ENCODE measurements at places on chromosomes 3 and 15. TPM values are rescaled to one million over a fixed set of nuclear protein-coding genes. Genes with fewer than 3 reads are reported as not detected.

Gene UPK1B
- 20.4 TPM for total RNA-seq

DNA sequence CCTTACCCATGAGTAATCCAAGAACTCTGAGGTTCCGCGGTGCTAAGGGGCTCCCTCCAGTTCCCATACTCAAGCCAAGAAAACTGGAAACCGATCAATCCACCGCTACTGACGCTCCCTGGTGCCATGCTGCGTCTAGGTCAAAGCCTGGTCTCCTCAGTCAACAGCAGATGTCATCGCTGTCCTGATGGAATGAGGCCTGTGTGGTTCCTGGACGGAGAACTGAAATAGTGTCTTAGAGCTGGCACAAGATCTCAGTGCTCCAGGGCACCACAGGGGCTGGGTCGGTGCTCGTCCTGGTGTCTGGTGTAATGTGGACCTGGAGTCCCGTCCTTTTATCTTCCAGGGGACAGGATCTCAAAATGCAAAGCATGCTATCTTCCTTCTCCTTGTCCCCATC is 373.9 kb upstream of the CFAP20DC start:
- H3K36me3 ChIP-seq = no peaks in the 10 kb centered on the region
- no peak overlapping the region for H3K4me3 ChIP-seq
- H3K4me1 ChIP-seq = no peaks in the 10 kb centered on the region
- DNase-seq = no peak
- no peaks in the 10 kb centered on the region for H3K27me3 ChIP-seq

GRCh38 chr3:34024447-34025240 is 226.2 kb downstream of the PDCD6IP start:
- H3K4me3 ChIP-seq = no peak overlapping the region
- no peaks in the 10 kb centered on the region for H3K27me3 ChIP-seq
- DNase-seq = no peak
- no peaks in the 10 kb centered on the region for H3K36me3 ChIP-seq
- no peaks in the 10 kb centered on the region for H3K4me1 ChIP-seq

Gene SNURF
- total RNA-seq = 8.5 TPM

- H3K27ac ChIP-seq = no peak overlapping the region
- no peaks in the 10 kb centered on the region for H3K36me3 ChIP-seq
- no peaks in the 10 kb centered on the region for H3K4me1 ChIP-seq
- no peak overlapping the region for H3K4me3 ChIP-seq
- no peak for DNase-seq
Measured at GRCh38 chr15:80010131-80010673, 39.2 kb upstream of the BCL2A1 start.

- no peaks in the 10 kb centered on the region for H3K27me3 ChIP-seq
- no peak overlapping the region for H3K27ac ChIP-seq
- peaks cover 87% of the 10 kb centered on the region for H3K36me3 ChIP-seq
Measured at GRCh38 chr15:78006567-78007205, 70.8 kb downstream of the TBC1D2B start.

- no peak overlapping the region for H3K4me3 ChIP-seq
- H3K36me3 ChIP-seq = no peaks in the 10 kb centered on the region
- no peak overlapping the region for H3K27ac ChIP-seq
- H3K27me3 ChIP-seq = no peaks in the 10 kb centered on the region
Measured at GRCh38 chr3:112466020-112466419, 33.3 kb downstream of the BTLA start.

GRCh38 chr3:26004172-26004571 is 214.3 kb downstream of the OXSM start:
- no peaks in the 10 kb centered on the region for H3K27me3 ChIP-seq
- H3K4me3 ChIP-seq = no peak overlapping the region
- no peaks in the 10 kb centered on the region for H3K36me3 ChIP-seq
- H3K4me1 ChIP-seq = no peaks in the 10 kb centered on the region
- no peak overlapping the region for H3K27ac ChIP-seq
- no peak for DNase-seq

DNA sequence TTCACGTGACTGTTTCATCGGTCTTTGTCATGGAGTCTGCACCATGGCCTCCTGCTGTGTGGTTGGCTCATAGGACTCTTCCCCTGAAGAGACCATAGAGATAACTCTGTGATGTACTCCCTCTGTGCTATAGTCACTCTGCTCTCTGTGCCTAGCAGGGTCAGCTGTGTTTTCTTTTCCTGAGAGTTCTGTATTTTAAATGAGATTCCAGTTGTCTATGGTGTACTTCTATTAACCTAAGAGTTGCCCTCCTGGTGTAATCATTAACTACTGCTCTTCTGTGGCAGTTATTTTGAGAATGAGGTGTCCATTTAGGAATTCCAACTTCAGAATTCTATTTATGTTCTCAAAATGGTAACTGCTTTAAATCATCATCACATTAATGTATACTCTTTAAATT is 114.5 kb upstream of the ARPP21 start:
- no peaks in the 10 kb centered on the region for H3K36me3 ChIP-seq
- no peaks in the 10 kb centered on the region for H3K27me3 ChIP-seq
- no peak for DNase-seq

DNA sequence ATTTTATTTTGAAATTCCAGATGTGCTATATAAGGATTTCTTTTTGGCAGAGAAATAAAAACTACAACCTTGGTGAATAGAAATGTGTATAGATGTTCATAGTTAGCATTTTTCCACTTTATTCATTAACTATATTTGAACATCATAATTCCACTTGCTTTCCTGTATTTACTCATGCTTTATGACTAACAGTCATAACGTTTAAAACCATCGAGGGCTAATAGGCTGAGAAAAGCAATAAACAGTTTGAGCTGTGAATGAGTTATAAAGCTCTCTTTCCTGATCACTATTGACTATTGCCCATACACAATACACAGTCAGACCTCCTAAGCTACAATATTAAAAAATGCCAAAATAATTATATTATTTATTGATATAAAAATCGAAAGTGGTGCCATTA is 502.1 kb upstream of the RASGRP1 start:
- no peaks in the 10 kb centered on the region for H3K27me3 ChIP-seq
- H3K4me1 ChIP-seq = no peaks in the 10 kb centered on the region
- no peak overlapping the region for H3K4me3 ChIP-seq
- DNase-seq = no peak
- H3K36me3 ChIP-seq = no peaks in the 10 kb centered on the region

Gene SLC28A1
- 1.8 TPM for total RNA-seq

GRCh38 chr15:41795996-41796856 is 21.9 kb downstream of the MAPKBP1 start:
- no peaks in the 10 kb centered on the region for H3K4me1 ChIP-seq
- H3K27ac ChIP-seq = no peak overlapping the region
- no peaks in the 10 kb centered on the region for H3K36me3 ChIP-seq
- H3K27me3 ChIP-seq = no peaks in the 10 kb centered on the region

- no peaks in the 10 kb centered on the region for H3K27me3 ChIP-seq
- H3K4me3 ChIP-seq = no peak overlapping the region
- no peaks in the 10 kb centered on the region for H3K4me1 ChIP-seq
- no peak overlapping the region for H3K27ac ChIP-seq
Measured at GRCh38 chr15:84552896-84553295, 47.9 kb upstream of the ZSCAN2 start.

DNA sequence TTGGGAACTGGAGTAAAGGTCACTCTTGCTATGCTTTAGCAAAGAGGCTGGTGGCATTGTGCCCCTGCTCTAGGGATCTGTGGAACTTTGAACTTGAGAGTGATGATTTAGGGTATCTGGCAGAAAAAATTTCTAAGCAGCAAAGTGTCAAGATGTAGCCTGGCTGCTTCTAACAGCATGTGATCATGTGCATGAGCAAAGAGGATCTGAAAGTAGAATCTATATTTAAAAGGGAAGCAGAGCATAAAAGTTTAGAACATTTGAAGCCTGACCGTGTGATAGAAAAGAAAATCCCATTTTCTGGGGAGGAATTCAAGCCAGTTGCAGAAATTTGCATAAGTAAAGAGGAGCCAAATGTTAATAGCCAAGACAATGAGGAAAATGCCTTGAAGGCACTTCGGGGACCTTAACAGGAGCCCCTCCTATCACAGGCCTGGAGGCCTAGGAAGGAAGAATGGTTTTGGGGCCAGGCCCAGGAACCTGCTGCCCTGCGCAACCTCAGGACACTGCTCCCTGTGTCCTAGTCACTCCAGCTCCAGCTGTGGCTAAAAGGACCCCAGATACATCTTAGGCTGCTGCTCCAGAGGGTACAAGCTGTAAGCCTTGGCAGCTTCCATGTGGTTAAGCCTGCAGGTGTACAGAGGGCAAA is 212.2 kb upstream of the LINGO1 start:
- no peaks in the 10 kb centered on the region for H3K27me3 ChIP-seq
- no peak for DNase-seq
- H3K27ac ChIP-seq = no peak overlapping the region

- no peak overlapping the region for H3K27ac ChIP-seq
- DNase-seq = no peak
- no peaks in the 10 kb centered on the region for H3K36me3 ChIP-seq
- H3K27me3 ChIP-seq = no peaks in the 10 kb centered on the region
Measured at GRCh38 chr15:65796610-65797078, 4.6 kb upstream of the DENND4A start.

Gene NR2F2
- total RNA-seq = 14.5 TPM

Measured in heart left ventricle (tissue), 16 donors.